Pancreas (tissue), 10 donors: ENCODE measurements at places on chromosomes 7 and 10. TPM values are rescaled to one million over a fixed set of nuclear protein-coding genes. Genes with fewer than 3 reads are reported as not detected.

PDE6C gene
- polyA plus RNA-seq: not detected

OR6V1 gene
- polyA plus RNA-seq: not detected

HOXA4 gene
- polyA plus RNA-seq: 1.9 TPM

LOXL4 gene
- polyA plus RNA-seq: 10.4 TPM

ADCY1 gene
- 1.0 TPM for polyA plus RNA-seq
